Hematopoietic multipotent progenitor cell treated with erythropoietin and hydrocortisone succinate and interleukin-3 and kit ligand, for 4 days (in vitro differentiated cells): ENCODE measurements at places on chromosomes 2 and 18.

GRCh38 chr18:57164401-57164800, 17.5 kb downstream of the BOD1L2 start:
- no peak for DNase-seq

DNA sequence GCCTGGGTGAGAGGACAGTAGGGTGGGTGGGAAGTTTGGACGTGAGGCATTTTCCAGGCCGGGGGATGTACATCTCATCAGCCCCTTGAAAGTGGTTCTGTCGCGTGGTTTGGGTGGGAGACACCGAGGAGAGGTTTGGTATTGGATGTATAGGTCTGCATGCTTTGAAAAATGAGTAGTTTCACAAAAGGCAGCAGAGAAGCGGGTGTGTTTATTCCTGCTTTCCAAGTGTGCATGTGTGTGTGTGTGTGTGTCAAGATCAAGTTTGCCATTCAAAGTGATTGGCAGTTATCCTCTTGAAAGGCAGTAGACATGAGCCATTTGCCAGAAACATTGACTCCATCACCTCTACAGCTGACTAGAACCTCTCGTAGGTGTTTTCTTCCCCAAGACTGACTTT, 423.1 kb upstream of the POU3F3 start:
- no peak for DNase-seq

- DNase-seq: no peak
Observed at GRCh38 chr18:52451851-52452250, 111.9 kb downstream of the DCC start.

GRCh38 chr18:10142496-10143160, 228.8 kb downstream of the VAPA start:
- no peak for DNase-seq

GRCh38 chr2:80102026-80102425, 202.5 kb downstream of the LRRTM1 start:
- DNase-seq: no peak

- DNase-seq: peak; percentile 91
Observed at GRCh38 chr2:112692495-112692911, 28.3 kb upstream of the NT5DC4 start.

DNA sequence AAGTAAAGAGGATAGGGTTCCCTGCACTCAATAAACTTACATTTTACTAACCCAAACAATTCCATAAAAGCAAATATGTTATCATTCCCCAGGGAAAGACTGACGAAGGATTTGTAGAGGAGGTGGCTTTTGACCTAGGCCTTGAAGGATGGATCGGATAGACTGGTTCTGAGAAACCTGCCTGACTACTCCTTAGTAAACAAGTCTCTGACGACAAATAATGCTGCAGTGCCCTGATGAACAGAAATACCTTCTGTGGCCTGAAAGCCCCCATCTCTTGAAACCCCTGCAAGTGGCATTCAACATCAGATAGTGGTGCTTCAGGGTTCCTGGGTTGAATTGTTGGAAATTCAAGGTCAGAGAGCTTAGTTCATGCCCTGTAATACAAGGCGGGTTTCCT, 19.2 kb downstream of the PRKCE start:
- DNase-seq: no peak

GRCh38 chr2:39666491-39667101, 879 bp downstream of the TMEM178A start:
- DNase-seq: no peak

DNA sequence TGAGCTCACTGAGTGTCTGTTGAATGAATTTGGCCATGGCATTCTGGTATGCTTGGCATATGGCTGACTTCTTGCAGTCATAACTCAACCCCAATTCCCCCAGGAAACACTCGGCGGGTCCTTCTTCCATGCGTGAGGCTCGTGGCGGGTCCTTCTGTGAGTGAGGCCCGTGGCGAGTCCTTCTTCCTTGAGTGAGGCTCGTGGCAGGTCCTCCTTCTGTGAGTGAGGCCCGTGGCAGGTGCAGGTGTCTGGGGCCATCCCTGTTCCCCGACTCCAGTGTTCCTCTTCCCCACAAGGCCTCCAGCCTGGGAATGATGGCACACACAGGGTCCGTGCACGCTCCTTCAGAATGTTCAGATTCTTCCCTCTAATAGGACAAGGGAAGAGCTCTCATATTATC, 169.0 kb downstream of the EIPR1 start:
- no peak for DNase-seq

DNA sequence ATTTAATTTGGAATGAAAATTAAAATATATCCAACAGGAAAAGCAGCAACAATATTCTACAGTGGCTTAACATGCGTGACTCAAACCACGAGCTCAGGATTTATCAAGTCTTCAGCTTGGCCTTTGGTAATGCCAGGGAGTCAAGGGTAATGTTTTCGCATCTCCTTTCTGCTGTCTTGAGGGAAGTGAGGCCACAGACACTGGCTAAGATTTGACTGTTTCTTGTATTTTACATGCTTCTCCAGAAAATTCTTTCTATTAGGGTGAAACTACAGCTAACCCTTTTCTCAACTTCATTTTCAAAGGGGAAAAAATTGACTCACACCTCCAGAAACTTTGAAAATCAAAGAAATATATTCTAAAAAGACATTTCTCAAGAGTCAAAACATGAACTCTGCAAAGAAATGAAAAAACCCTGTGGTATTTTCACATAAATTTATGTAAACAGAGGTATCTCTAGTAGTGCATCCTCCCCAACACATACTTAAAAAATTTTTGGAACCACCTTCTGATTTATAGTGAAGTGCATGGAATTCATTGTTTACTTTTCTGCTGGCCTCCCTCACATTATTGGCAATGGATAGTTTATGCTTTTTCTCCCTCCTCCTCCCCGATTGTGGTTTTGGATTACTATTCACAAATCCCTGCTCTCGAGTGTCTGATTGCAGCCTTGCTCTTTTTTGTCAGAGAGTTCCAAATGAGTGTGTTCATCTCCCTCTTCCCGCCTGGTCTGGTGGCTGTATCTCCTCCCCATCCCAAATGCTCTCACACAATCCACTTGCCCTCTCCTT, 48.7 kb downstream of the DPP4 start:
- DNase-seq: no peak

GRCh38 chr18:69830189-69830588, 117.5 kb downstream of the CD226 start:
- peak; percentile 55 for DNase-seq

- DNase-seq: no peak
Observed at GRCh38 chr2:224555823-224556366, 29.3 kb downstream of the CUL3 start.

- peak; percentile 90 for DNase-seq
Observed at GRCh38 chr2:231714639-231715498, 6.5 kb downstream of the PTMA start.

- DNase-seq: no peak
Observed at GRCh38 chr2:53949457-53949856, 21.3 kb downstream of the PSME4 start.
